ENCODE measurements at places on chromosomes 2 and 18.

- no peak for DNase-seq
Observed at GRCh38 chr2:220504938-220505503, 877.6 kb downstream of the SLC4A3 start.

- no peak for DNase-seq
Observed at GRCh38 chr2:98164256-98164655, 77.3 kb downstream of the VWA3B start.

DNA sequence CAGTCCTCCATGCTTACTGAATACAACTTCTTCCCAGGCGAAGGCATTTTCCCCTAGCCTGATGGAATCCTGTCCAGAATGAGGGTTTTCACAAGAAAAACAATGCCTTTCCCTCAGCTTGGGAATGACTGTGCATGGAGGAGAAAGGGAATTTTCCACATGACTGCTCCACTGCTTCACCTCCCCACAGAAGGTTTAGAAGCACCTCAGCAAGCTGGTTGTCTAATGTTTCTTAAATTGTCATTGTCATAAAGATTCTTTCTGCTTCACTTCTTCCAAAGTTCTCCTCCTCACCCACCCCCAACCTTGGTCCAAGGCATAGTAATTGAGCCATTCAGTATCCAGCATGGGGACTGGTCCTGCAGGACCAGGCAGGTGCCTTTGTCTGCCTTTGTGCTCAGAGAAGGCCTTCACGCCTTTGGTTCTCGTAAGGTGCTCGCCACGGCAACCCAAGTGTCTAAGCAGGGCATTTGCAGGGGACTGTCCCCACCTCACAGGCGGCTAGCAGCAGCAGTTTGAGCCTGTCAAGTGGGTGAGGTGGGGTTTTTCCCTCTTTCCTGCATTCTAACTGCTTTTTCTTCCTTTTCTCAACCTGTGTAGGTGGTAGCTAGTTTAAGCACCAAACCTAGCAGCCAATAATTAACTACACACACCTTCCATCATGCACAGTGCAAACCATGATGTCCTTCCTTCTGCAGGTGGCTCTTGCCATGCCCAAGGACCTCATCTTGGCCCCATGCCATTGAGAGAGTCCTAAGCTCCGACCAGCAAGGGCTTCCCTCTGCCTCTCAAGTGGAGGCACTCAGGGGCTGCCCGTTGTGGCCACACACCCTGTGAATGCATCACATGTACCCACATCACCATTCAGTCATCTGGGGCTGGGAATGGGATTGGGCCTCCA lies 65.7 kb upstream of the BCL2L11 start:
- DNase-seq: no peak

- no peak for DNase-seq
Observed at GRCh38 chr2:223759569-223760430, 77.6 kb downstream of the AP1S3 start.

DNA sequence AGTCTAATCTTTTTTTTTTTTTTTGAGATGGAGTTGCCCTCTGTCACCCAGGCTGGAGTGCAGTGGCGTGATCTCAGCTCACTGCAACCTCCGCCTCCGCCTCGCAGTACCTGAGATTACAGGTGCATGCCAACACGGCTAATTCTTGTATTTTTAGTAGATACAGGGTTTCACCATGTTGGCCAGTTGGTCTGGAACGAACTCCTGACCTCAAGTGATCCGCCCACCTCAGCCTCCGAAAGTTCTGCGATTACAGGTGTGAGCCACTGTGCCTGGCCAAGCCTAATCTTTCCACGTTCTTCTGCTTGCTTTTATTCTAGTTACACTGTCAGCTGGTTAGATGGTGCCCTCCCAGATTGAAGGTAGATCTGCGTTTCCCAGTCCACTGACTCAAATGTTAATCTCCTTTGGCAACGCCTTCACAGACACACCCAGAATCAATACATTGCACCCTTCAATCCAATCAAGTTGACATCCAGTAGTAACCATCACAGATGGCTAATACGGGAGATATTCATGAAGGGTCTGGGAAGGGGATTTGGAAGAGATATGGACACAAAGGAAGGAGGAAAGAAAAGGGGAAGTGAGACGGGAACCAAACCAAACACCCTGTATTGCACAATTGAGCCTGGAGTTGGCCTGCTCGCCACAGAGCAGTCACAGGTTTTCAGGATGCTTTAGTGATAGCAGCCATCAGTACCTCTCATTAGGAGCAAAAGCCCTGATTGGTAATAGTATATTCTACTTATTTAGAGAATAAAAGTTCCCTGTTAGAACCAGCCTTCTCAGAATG lies 229.8 kb downstream of the PIK3C3 start:
- no peak for DNase-seq

- no peak for DNase-seq
Observed at GRCh38 chr18:30828700-30829099, 213.8 kb downstream of the DSC3 start.

DNA sequence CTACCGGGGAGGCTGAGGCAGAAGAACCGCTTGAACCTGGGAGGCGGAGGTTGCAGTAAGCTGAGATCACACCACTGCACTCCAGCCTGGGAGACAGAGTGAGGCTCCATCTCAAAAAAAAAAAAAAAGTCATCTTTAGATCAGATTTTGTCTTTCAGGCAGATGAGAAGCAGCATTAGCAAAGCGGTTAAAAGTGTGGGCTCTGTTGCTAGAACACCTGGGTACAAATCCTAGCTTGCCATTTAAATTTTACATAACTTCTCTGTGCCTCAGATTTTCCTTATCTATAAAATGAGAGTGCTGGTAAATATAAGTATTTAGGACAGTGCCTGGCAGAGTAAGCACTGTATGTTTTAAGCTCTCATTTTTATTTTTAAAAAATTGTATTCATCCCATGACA lies 8.2 kb downstream of the CNOT9 start:
- DNase-seq: no peak

- DNase-seq: no peak
Observed at GRCh38 chr2:210727549-210727948, 171.2 kb downstream of the CPS1 start.

DNA sequence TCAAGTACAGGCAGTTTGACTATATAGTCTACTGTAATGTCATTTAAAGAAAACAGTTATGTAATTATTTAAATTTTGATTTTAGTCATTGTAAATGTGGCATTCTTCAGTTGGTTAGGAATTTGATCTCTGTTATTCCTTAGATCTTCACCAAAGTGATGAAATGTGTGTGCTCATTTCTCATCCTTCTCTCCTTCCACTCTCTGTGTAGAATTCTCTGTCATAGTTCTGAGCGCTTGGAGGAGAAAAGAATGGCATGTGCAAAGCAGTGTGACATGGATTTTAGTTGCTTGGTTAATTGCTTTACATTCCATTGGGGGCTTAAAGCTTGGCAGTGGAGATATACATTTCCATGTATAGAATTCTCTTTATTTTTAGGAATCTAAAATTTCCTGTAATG lies 14.8 kb downstream of the PIK3C3 start:
- DNase-seq: no peak

DNA sequence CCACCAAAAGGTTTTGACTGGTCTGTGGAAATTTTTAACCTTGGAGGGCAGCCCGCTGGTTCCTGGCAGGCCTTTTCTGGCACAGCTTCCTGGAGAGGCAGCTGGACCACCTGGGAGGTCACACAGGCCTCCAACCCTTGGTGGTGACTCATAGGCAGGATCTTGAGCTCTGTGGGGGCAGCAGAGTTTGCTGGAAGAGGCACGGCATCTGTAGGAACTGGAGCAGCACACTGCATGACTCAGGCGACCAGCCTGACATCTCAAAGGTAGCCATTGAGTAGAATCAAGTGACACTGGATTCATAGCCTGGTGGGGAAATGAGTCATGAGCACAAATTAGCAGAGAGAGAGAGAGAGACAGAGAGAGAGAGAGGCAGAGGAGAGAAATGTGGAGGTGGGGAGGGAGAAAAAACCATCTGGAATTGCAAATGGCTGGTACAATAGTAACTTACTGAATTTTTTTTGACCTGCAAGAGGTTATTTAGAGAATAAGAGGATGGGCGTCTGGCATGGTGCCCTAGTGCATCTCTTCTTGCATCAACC lies 57.4 kb downstream of the TRPM8 start:
- no peak for DNase-seq

DNA sequence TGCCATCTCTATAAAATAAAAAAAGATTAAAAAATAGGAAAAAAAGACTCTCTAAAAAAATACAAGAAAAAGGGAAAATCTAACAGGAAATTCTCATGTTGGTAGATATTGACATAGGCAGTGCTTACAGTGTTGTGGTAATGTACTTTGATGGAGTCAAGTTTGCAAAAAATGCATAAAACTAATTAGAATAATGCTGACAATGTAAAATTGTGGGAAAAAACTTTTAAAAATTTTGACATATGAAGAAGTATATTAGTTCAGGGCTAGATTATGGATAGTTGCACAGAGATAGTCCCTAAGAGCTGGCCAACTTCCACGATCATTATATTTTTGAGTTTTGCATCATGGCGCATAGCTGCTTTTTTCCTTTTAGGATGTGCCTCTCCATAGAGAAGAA lies 72.7 kb downstream of the GBX2 start:
- DNase-seq: no peak

- no peak for DNase-seq
Observed at GRCh38 chr2:45728458-45728942, 77.0 kb downstream of the PRKCE start.

DNA sequence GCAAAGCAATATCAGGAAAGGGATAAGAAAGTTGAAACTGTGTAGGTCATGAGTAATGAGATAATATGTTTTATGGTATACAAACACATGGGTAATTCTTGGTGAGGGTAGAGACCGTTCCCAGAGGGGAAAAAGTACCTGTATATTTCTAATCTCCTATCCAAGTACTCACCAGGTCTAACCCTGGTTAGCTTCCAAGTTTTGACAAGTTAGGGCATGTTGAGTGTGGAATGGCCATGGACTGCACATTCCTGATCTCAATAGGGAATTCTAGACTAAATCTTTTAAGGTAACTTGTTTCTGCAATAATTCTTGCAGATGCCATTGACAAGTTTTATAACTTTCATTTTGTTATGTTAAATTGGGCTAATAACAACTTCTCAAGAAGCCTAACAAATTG lies 216.6 kb downstream of the SPAG16 start:
- DNase-seq: no peak

DNA sequence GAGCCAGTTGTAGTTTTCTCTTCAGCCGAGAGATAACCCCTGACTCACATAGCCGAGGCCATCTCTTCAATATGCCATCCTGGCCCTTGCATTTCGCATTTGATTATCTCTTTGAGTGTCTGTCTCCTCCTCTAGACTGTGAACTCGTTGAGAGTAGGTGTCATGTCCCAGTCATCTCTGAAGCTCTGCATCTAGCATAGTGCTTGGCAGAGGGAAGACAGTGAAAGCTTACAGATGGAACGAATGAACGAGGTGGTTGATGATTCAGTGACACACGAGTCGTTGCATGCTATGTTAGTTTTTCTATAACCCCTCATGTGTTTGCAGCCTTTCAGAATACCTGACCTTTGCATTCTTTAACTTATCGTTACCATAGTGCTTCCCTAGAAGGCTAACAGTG lies 59.9 kb upstream of the CYRIA start:
- DNase-seq: no peak

GRCh38 chr2:48668992-48669391 lies 51.3 kb downstream of the GTF2A1L start:
- DNase-seq: no peak

GRCh38 chr2:106899786-106900530 lies 14.0 kb upstream of the ST6GAL2 start:
- DNase-seq: no peak

- no peak for DNase-seq
Observed at GRCh38 chr2:231683292-231684235, 24.8 kb upstream of the PTMA start.

DNA sequence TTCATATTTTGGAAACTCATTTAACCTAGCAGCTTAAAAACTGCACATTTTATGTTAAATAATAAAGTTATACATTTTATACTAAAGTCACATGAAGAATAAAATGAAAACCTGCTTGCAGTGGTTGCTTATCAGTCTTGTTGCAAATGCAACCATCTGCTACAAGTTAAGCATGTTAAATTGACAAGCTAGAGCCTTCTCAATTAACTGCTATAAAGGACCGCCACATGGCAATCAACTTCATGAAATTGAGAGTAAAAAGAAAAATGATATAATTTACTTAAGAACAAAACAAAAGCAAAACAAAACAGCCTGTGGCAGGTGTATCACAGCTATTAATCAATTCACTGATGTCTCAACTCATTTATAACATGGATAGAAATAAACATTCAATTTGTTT lies 78.7 kb downstream of the RTTN start:
- no peak for DNase-seq

GRCh38 chr2:226589043-226589442 lies 210.6 kb downstream of the IRS1 start:
- DNase-seq: no peak

DNA sequence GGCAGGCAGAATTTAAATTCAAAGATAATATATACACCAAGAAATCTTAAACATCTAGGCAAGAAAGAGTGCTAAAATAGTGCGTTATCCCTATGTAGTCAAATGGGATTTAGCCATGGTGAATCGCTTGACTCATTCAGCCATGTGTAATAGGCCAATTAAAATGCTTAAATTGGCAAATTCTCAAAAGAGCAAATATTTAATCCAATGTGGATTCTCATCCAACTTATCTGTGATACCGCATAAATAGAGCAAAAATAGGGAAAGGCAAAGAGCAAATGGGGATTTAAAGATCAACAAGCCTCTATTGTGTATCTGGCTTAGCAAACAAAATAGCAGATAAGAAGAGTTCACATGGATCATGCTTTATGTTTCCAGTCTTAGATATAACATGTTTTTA lies 123.2 kb upstream of the RPRM start:
- DNase-seq: no peak

DNA sequence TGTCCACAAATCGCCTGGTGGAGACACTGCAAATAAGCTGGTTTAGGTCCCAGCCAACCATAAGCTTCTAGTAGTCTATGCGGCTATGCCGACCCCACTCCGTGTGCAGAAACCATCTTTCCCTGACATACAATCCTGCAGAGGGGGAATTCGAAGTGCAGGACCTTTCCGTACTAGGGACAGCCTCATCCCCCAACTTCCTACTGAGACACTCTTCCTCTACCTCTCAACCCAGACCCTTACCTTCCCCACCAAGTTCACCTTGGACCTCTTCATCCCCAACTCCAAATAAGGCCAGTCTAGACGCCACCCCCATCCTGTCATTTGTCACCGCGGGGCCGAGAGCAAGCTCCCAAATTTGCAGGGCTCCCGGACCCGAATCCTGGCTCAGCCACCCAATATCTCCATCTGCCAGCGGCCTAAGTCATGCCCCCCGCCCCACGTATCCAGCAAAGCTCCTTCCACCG lies 496 bp downstream of the SUCLG1 start:
- DNase-seq: no peak

DNA sequence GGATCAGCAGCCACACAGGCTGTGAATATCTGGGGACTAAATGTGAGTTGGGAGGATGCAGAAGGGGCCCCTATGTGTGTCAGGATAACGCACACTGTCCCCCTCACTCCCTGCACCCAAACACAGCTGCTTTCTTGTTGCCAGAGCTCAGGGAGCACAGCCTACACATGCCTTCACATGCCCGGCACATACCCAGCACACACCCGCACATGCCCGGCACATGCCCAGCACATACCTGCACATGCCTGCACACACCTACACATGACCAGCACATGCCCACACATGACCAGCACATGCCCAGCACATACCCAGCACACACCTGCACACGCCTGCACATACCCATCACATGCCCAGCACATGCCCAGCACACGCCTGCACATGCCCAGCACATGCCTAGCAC lies 75.6 kb downstream of the TPO start:
- no peak for DNase-seq

- DNase-seq: no peak
Observed at GRCh38 chr2:113175736-113176695, 2.2 kb downstream of the PSD4 start.

GRCh38 chr2:208315081-208315788 lies 49.2 kb downstream of the PIKFYVE start:
- no peak for DNase-seq

Measured in C1 segment of cervical spinal cord (tissue), 14 donors.